Mesothelial cell of epicardium (in vitro differentiated cells): ENCODE measurements at places on chromosomes 12 and 14. TPM values are rescaled to one million over a fixed set of nuclear protein-coding genes. Genes with fewer than 3 reads are reported as not detected.
A peak's percentile ranks its signal among the peaks of the same experiment; 100 is the strongest.

GRCh38 chr14:21066882-21067502 lies 3.1 kb upstream of the ARHGEF40 start:
- H3K4me1 ChIP-seq: peaks cover 28% of the 10 kb centered on the region
- peaks cover 7% of the 10 kb centered on the region for H3K27me3 ChIP-seq
- no peak for DNase-seq
- no peak overlapping the region for H3K4me3 ChIP-seq

GRCh38 chr12:132503618-132504204 lies 13.8 kb downstream of the FBRSL1 start:
- no peak overlapping the region for H3K4me3 ChIP-seq
- no peak for DNase-seq
- peaks cover 26% of the 10 kb centered on the region for H3K4me1 ChIP-seq
- H3K27ac ChIP-seq: no peak overlapping the region
- H3K36me3 ChIP-seq: no peaks in the 10 kb centered on the region

- H3K27ac ChIP-seq: no peak overlapping the region
- no peak for DNase-seq
- H3K4me1 ChIP-seq: no peaks in the 10 kb centered on the region
Observed at GRCh38 chr14:38419579-38419978, 163.7 kb upstream of the CLEC14A start.

- DNase-seq: no peak
- H3K36me3 ChIP-seq: peaks cover 12% of the 10 kb centered on the region
- H3K4me1 ChIP-seq: no peaks in the 10 kb centered on the region
- no peak overlapping the region for H3K4me3 ChIP-seq
- no peak overlapping the region for H3K27ac ChIP-seq
Observed at GRCh38 chr14:18656627-18657026, 55.7 kb downstream of the OR11H12 start.

- H3K36me3 ChIP-seq: no peaks in the 10 kb centered on the region
- peaks cover 12% of the 10 kb centered on the region for H3K4me1 ChIP-seq
- H3K4me3 ChIP-seq: no peak overlapping the region
- no peaks in the 10 kb centered on the region for H3K27me3 ChIP-seq
- H3K27ac ChIP-seq: no peak overlapping the region
Observed at GRCh38 chr12:93287149-93287548, 90.6 kb upstream of the NUDT4 start.

DNA sequence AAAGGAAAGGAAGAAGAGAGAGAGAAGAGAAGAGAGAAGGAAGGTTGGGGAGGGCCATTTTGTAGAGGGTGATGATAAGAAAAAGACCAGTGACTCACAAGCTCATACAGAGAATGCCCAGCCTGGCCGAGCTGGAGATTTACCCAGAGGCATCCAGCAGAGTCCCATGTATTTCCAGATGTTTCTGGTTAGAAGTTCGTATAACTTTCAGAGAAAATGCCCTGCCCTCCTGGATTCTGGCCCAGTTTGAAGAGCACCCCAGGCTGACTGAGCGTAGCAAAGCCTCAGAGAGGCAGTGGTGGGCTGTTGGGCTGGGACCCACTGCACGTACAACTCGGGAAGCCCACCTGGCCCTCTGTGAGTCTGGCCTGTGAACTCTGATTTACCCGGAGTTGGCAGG lies 221.8 kb downstream of the SLC41A2 start:
- peak overlapping the region; percentile 27 for H3K27ac ChIP-seq
- H3K27me3 ChIP-seq: peaks cover 8% of the 10 kb centered on the region
- DNase-seq: no peak
- no peaks in the 10 kb centered on the region for H3K36me3 ChIP-seq

DNA sequence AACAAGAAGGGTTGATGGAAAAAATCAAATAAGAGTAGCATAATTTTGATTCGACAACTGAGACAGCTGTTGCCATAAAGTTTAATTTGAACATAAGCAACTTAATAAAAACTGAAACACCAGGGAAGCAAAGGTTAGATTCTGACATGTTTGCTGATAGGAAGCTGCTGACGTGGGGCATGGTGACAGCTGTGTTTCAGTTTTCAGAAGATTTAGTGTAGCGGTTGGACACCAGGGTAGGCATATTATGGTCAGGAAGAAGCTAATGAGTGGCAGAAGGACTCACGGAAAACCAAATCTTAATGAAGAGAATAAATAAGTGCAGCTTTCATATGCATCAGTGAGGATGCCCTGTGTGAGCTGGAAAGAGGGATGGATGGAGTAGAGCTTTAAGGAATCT lies 336.7 kb upstream of the RPL10L start:
- no peak overlapping the region for H3K4me3 ChIP-seq
- H3K36me3 ChIP-seq: no peaks in the 10 kb centered on the region
- H3K4me1 ChIP-seq: peaks cover 16% of the 10 kb centered on the region
- no peak overlapping the region for H3K27ac ChIP-seq
- no peak for DNase-seq

- H3K27me3 ChIP-seq: no peaks in the 10 kb centered on the region
- peak; percentile 74 for DNase-seq
- H3K36me3 ChIP-seq: no peaks in the 10 kb centered on the region
- H3K27ac ChIP-seq: peak overlapping the region; percentile 99
Observed at GRCh38 chr14:35331605-35332516, 39.7 kb downstream of the PSMA6 start.

- H3K36me3 ChIP-seq: no peaks in the 10 kb centered on the region
- H3K4me3 ChIP-seq: peak overlapping the region; percentile 69
- peaks cover 61% of the 10 kb centered on the region for H3K27me3 ChIP-seq
- H3K4me1 ChIP-seq: peaks cover 4% of the 10 kb centered on the region
- DNase-seq: peak; percentile 61
Observed at GRCh38 chr14:69547701-69548348, 26.8 kb downstream of the CCDC177 start.

DNA sequence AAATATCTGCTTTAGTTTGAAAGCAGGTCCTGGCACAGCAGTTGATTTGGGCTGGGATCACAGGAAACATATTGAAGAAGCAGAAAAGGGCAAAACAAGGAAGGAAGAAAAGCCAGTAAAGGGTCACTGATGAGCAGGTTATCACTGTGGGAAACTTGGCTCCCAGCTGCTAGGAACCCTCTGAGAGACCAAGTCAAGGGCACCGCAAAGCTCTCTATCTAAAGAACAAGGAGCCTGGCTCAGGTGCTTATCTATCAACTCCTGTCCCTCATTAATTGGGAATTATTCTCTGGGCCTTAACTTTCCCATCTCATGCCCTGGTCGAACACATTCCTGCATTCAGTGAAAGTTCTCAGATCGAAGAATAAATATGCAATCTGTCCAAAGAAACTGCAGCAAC lies 450.9 kb upstream of the RPL10L start:
- no peaks in the 10 kb centered on the region for H3K4me1 ChIP-seq
- H3K36me3 ChIP-seq: no peaks in the 10 kb centered on the region
- H3K27me3 ChIP-seq: peaks cover 13% of the 10 kb centered on the region
- DNase-seq: no peak
- H3K27ac ChIP-seq: no peak overlapping the region
- H3K4me3 ChIP-seq: no peak overlapping the region

DNA sequence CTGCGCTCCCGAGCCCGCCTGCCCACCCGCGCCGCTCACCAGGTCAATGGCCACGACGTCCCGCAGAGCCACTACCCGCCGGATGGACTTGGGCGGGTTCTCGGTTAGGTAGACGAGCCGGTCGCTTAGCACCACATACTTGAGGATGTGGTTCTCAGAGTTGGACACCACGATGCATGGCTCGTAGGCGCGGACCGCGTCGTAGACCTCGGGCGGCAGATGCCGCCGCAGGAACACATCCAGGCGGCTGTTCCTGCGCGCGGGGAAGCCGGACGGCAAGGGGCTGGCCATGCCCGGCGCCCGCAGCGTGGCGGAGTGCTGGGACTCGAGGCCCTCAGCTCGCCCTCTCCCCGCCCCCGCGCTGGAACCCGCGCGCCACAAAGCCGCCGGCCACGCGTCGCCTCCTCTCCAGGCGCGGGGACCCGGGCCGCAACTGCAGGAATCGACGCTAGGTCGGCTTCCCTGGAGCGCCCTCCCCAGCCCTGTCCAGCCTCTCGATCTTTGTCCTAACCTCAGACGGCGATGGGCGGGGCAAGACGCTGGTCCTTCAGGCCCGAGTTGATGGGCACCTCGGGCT lies at the start of gene C12orf56:
TSS of gene C12orf56 (minus strand) at position 484 of the 577 bp plus-strand sequence. CDS start at position 291, 193 bp downstream.
- no peak within 1 kb of the TSS for H3K4me3 ChIP-seq
- no peak within 1 kb of the TSS for H3K27ac ChIP-seq
- no peaks in the 10 kb centered on the region for H3K27me3 ChIP-seq
- no peaks in the 10 kb centered on the region for H3K36me3 ChIP-seq
- no peak for DNase-seq
- H3K4me1 ChIP-seq: peaks cover 5% of the 10 kb centered on the region

DNA sequence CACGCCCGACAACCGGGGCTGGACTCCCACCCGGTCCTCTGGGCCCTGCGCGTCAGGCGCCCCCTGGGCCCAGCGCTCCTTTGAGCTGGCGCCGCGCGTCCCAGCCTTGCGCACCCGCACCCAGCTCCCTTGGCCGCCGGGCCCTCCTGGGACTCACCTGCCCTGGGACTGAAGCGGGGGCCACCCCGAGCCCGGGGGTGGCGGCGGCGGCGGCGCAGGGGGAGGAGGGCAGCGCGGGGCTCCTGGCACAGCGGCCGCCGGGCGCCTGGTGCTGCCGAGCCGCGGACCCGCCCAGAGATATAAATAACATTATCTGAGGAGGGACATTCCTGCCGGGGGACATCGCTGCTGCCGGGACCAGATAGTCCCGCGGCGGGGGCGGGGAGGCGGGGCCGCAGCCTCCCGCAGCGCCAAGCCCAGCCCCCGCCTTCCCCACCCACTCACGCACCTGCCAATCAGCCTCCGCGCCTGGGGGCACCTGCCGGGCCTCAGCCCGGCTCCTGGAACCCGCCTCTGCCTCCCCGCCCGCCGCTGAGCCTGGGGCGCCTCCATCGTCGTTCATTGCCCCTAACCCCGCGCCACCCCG lies at the start of gene SPTB:
TSS of gene SPTB (minus strand) at position 273 of the 586 bp plus-strand sequence. CDS start 56,813 bp downstream, outside the sequence.
- no peaks in the 10 kb centered on the region for H3K36me3 ChIP-seq
- peak; percentile 37 for DNase-seq
- H3K27ac ChIP-seq: peak within 1 kb of the TSS; percentile 84
- peak within 1 kb of the TSS; percentile 80 for H3K4me3 ChIP-seq

- H3K27ac ChIP-seq: no peak overlapping the region
- peaks cover 8% of the 10 kb centered on the region for H3K4me1 ChIP-seq
- peaks cover 28% of the 10 kb centered on the region for H3K27me3 ChIP-seq
Observed at GRCh38 chr12:117874842-117875434, 93.9 kb downstream of the KSR2 start.

DNA sequence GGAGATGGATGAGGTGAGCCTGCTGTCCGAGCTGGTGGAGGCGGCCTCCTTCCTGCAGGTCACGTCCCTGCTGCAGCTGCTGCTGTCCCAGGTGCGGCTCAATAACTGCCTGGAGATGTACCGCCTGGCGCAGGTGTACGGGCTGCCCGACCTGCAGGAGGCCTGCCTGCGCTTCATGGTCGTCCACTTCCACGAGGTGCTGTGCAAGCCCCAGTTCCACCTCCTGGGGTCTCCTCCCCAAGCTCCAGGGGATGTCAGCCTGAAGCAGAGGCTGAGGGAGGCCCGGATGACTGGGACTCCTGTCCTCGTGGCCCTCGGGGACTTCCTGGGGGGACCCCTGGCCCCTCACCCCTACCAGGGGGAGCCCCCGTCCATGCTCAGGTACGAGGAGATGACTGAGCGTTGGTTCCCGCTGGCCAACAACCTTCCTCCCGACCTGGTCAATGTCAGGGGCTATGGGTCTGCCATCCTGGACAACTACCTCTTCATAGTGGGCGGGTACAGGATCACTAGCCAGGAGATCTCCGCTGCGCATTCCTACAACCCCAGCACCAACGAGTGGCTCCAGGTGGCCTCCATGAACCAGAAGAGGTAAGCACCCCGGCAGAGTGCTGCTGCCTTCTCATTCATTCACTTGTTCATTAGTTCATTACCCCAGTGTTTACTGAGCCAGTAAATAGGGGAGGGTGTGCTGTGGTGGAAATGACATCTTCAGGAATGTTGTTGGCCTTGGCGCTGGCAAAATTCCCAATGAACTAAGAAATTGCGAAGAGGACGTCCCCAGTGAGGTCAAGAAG lies 774 bp upstream of the MANSC4 start:
- peaks cover 12% of the 10 kb centered on the region for H3K36me3 ChIP-seq
- no peak for DNase-seq
- no peaks in the 10 kb centered on the region for H3K27me3 ChIP-seq
- H3K4me3 ChIP-seq: peak overlapping the region; percentile 77
- H3K27ac ChIP-seq: peak overlapping the region; percentile 82
- peaks cover 25% of the 10 kb centered on the region for H3K4me1 ChIP-seq

GRCh38 chr14:67464377-67464776 lies 24.1 kb downstream of the TMEM229B start:
- DNase-seq: no peak
- H3K27me3 ChIP-seq: peaks cover 3% of the 10 kb centered on the region
- H3K4me3 ChIP-seq: no peak overlapping the region
- H3K36me3 ChIP-seq: no peaks in the 10 kb centered on the region

DNA sequence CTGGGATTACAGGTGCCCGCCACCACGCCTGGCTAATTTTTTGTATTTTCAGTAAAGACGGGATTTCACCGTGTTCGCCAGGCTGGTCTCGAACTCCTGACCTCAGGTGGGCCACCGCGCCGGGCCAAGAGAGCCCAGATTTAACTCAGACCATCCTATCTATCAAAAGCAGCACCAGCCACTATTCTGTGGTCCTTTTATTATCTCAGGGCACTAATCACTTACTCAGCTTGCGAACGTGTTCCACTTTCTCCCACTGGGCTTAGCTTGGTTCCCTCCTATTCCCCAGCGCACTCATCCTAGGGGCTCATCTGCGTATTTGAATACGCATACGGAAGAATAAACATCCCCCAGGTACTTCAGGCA lies 16.2 kb upstream of the AACS start:
- peak overlapping the region; percentile 64 for H3K4me3 ChIP-seq
- no peaks in the 10 kb centered on the region for H3K27me3 ChIP-seq
- DNase-seq: no peak
- H3K4me1 ChIP-seq: no peaks in the 10 kb centered on the region

DNA sequence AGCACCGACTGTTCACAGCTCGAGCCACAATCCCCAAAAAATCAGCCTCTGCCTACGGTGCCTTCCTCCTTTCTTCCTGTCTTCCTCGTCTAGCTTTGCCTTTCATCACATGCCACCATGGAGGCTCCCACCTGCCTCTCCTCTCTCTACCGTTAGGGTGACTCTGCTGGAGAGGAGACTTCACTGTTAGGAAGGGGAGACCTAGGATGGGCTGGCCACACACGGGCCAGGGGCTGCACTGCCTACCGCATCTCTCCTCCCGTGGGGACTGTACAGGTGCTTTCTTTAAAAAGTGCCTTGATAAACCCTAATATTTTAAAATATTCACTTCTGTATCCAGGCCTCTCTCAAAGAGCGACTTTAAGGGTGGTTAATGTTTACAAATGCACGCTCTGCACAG lies 1104.7 kb downstream of the BCL11B start:
- no peaks in the 10 kb centered on the region for H3K36me3 ChIP-seq
- H3K27me3 ChIP-seq: peaks cover 17% of the 10 kb centered on the region
- no peak overlapping the region for H3K27ac ChIP-seq
- H3K4me3 ChIP-seq: no peak overlapping the region
- no peak for DNase-seq

- H3K4me3 ChIP-seq: no peak overlapping the region
- peaks cover 49% of the 10 kb centered on the region for H3K27me3 ChIP-seq
- no peaks in the 10 kb centered on the region for H3K4me1 ChIP-seq
- H3K36me3 ChIP-seq: no peaks in the 10 kb centered on the region
Observed at GRCh38 chr12:117444781-117445180, 83.4 kb upstream of the NOS1 start.

The PZP gene
- total RNA-seq: not detected in 3 replicates

The ACOT6 gene
- total RNA-seq: not detected in 3 replicates

The KLRC1 gene
- total RNA-seq: not detected in 3 replicates

The SSPN gene
- 19.4 to 26.8 TPM (median 23.1 TPM) in 3 replicates for total RNA-seq

The CMKLR1 gene
- total RNA-seq: 0.87 to 1.7 TPM (median 1.4 TPM) in 3 replicates

The CCNK gene
- 65.1 to 71.9 TPM (median 67.9 TPM) in 3 replicates for total RNA-seq

The GLS2 gene
- 2.2 to 2.9 TPM (median 2.9 TPM) in 3 replicates for total RNA-seq

The AMDHD1 gene
- 0.47 TPM in 1 of 3 replicates, not detected in the others for total RNA-seq

The SLC38A4 gene
- 0.11 to 0.35 TPM (median 0.29 TPM) in 3 replicates for total RNA-seq

The SRGAP1 gene
- total RNA-seq: 9.6 to 9.7 TPM (median 9.7 TPM) in 3 replicates

The TMX1 gene
- 22.6 to 23.6 TPM (median 23.5 TPM) in 3 replicates for total RNA-seq

The THAP2 gene
- total RNA-seq: 7.8 to 8.9 TPM (median 8.9 TPM) in 3 replicates

The C12orf54 gene
- total RNA-seq: 0.34 to 0.38 TPM in 2 of 3 replicates, not detected in the other

The LRRC10 gene
- total RNA-seq: not detected in 3 replicates

The GOLGA3 gene
- 62.0 to 63.8 TPM (median 62.2 TPM) in 3 replicates for total RNA-seq
